SIG-M5 (cell line): ENCODE measurements at places on chromosomes 5 and 9.

- DNase-seq, result no peak
Measured at GRCh38 chr5:119828541-119828940, 199.2 kb downstream of the FAM170A start.

DNA sequence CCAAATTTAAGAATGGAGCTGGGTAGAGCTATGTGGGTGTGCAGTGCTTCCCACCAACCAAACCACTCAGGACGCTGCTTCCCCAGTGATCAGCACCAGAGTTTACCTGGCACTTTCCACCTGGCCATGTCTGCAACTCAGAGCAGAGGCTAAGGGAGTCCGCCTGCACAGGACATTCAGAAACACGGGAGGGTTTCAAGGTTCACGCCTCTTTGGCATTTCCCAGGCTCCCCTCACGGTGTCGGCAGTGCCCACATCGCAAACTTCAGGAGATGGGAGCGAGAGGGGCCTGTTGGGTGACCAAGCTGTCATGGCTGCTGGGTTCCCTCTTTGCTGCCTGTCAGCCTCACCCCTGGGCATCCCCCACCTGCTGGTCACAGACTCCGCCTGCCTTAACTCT, 161.5 kb downstream of the NXNL2 start:
- DNase-seq, result no peak

GRCh38 chr9:90259311-90260246, 383.0 kb downstream of the DIRAS2 start:
- DNase-seq, result no peak

DNA sequence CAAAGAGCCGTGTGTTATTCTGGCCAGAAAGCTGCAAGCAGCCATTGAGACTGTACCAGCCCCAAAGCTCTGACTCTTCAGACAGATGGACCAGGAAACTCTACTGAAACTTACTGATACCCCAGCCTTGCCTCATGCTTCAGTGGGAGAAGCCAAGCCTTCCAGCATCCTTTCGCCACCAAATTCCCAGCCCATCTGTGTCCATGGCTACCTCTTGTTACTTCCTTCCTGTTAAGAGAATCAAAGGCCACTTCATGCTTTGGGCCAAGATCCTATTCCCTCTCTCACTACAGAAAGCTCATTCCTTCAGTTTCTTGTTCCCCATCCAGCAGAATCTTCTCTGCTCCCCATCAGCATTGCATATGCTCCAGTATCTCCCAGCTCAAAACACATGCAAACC, 46.9 kb upstream of the FREM1 start:
- no peak for DNase-seq

DNA sequence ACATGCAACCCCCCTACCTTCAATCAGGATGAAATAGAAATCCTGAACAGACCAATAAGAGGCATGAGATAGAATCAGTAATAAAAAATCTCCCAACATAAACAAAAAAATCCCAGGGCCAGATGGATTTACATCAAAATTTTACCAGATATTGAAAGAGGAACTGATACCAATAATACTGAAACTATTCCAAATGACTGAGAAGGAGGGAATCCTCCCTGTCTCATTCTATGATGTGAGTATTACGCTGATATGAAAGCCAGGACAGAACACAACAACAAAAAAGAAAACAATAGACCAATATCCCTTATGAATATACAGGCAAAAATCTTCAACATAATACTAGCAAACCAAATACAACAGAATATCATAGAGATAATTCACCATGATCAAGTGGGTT, 109.0 kb upstream of the SMC2 start:
- no peak for DNase-seq

DNA sequence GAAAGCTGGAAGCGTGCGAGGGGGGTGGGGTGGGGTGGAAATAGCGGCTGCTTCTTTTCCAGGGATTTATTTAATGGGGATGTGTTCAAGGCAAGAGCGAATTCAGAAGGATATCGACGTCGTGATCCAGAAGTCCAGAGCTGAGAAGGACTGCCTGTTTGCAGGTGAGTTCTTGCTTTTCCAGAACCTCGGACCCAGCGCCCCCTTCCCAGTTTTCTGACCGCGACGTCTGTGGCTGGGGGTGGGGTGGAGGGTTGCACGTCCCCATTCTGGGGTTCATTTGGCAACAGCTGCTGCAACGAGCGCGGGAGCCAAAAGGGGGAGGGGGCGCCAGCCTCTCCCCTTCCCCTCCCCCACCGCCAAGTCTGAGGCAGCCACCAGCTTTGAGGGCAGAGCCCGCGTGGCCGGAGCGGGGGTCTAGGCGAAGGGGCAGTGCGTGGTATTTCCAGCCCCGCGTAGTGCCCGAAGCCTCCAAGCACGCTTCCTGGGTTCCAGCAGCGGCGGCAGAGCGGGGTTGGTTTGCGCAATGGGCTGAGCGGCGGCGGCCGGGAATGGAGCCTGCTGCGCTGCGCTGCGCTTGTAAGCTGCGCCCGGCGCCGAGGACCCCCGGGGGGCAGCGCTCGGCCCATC, 701 bp downstream of the PARP8 start:
- no peak for DNase-seq
